ENCODE measurements at places on chromosomes 16 and 17. TPM values are rescaled to one million over a fixed set of nuclear protein-coding genes. Genes with fewer than 3 reads are reported as not detected.

DNA sequence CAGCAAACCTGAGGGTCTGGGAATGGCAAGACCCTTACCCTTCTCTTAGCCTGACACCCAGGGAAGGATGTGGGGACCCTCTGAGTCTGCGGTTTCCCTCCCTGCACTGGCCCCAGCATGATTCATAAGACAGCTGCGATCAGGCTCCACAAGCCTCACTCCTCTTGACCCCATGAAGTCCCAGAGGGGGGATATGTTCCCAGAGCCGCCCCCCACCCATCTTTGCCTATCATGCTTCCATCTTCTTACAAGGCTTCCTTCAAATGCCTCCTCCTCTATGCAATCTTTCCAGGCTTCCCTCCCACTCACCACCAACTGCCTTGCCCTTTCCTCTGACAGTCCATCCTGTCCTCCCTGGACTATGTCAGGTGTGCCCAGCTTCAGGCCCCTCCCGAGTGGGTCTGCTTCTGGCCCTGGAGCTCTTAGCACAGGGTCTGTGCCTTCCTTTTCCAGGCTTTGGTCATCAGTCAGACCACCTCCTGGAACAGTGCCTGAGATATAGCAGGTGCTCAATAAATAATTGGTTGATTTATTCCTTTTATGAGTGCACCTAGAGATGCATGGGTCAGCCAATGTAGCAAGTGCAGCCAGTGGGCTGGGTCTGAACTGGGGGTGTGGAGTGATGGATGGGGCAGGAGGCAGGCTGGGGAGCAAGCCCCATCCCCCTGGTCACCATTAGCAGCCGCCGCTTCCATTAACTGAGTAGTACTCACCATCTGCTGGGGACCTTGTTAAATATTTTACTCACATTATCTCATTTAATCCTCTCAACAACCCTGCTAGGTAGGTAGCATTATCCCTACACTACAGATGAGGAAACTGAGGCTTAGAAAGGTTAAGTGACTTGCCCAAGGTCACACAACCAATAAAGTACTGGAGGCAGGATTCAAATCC, 8.4 kb downstream of the DLX3 start:
- no peaks in the 10 kb centered on the region for H3K27me3 ChIP-seq
- no peak overlapping the region for H3K27ac ChIP-seq
- H3K4me3 ChIP-seq: no peak overlapping the region
- no peaks in the 10 kb centered on the region for H3K4me1 ChIP-seq
- no peaks in the 10 kb centered on the region for H3K36me3 ChIP-seq
- no peak for DNase-seq

Gene ARHGAP27
- 159 TPM for total RNA-seq

Gene SPEM3
- not detected for total RNA-seq

DNA sequence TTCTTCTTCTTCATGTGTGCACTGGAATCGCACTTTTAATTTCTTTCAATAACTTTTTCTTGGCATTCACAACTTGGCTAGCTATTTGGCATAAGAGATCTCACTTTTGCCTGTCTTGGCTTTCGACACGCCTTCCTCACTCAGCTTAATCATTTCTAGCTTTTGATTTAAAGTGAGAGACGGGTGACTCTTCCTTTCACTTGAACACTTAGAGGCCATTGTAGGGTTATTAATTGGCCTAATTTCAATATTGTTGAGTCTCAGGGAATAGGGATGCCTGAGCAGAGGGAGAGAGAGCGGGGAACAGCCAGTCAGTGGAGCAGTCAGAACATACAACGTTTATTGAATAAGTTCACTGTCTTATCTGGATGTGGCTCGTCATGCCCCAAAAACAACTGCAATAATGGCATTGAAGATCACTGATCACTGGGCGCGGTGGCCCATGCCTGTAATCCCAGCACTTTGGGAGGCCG, 200.3 kb downstream of the SEC14L1 start:
- no peaks in the 10 kb centered on the region for H3K27me3 ChIP-seq
- no peak for DNase-seq
- H3K4me1 ChIP-seq: peaks cover 24% of the 10 kb centered on the region
- H3K36me3 ChIP-seq: no peaks in the 10 kb centered on the region

Gene SPATA22
- total RNA-seq: not detected

DNA sequence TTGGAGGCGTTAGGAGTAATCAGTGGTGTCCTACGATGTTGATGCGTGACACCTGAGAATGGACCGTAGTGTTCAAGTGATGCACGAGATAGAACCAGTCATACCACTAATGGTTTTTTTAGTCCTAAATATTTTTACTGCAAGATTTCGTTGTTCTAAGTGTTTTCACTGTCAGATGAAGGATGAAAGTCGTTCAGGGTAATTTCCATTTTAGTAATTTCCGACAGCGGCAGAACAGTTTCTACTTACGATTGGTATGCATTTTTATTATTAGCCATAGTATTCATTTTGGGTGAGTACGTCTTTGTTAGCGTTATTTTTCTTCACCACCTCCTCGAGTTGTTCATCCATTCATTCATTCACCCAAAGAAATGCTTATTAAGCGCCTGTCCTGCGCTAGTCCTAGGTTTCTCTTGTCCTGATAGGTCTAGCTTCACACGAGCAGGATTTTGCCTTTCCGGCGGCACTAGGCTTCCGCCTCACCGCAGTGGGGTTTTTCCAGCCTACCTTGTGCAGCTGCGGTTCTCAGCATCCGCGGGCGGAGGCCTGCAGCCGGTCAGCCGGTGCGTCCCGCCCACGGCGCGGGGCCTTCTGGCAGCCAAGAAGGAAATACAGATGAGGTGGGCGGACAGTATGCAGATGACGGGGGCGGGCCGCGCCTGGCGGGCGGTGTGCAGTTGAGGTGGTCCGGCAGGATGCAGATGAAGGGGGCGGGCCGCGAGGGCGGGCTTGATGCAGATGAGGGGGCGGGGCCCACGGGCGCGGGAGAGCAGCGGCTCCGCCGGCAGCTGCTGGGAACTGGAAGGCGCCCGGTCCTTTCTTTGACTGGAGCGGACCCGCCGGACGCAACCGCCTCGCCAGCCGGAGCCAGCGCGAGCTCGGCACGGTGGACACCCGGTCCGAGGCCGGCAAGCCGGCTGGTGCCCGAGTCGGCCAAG, 146.4 kb downstream of the SPECC1 start:
- DNase-seq: peak; percentile 99
- H3K4me3 ChIP-seq: peak overlapping the region; percentile 76
- no peaks in the 10 kb centered on the region for H3K36me3 ChIP-seq
- peaks cover 27% of the 10 kb centered on the region for H3K4me1 ChIP-seq
- H3K27ac ChIP-seq: peak overlapping the region; percentile 56
- no peaks in the 10 kb centered on the region for H3K27me3 ChIP-seq

Gene MT1M
- total RNA-seq: not detected

- DNase-seq: no peak
- H3K27me3 ChIP-seq: peaks cover 67% of the 10 kb centered on the region
- no peaks in the 10 kb centered on the region for H3K36me3 ChIP-seq
- H3K4me1 ChIP-seq: peaks cover 69% of the 10 kb centered on the region
- no peak overlapping the region for H3K27ac ChIP-seq
Observed at GRCh38 chr17:42675965-42676423, 800 bp downstream of the PLEKHH3 start.

Gene ERI2
- total RNA-seq: 4.9 TPM

- no peaks in the 10 kb centered on the region for H3K36me3 ChIP-seq
- H3K27me3 ChIP-seq: no peaks in the 10 kb centered on the region
- DNase-seq: no peak
- no peaks in the 10 kb centered on the region for H3K4me1 ChIP-seq
- no peak overlapping the region for H3K27ac ChIP-seq
- no peak overlapping the region for H3K4me3 ChIP-seq
Observed at GRCh38 chr17:28536532-28537218, 15.7 kb downstream of the UNC119 start.

GRCh38 chr16:88482630-88483391, 29.7 kb downstream of the ZFPM1 start:
- peaks cover 6% of the 10 kb centered on the region for H3K36me3 ChIP-seq
- H3K4me1 ChIP-seq: peaks cover 28% of the 10 kb centered on the region
- no peak overlapping the region for H3K27ac ChIP-seq
- H3K27me3 ChIP-seq: no peaks in the 10 kb centered on the region
- no peak for DNase-seq
- H3K4me3 ChIP-seq: no peak overlapping the region

DNA sequence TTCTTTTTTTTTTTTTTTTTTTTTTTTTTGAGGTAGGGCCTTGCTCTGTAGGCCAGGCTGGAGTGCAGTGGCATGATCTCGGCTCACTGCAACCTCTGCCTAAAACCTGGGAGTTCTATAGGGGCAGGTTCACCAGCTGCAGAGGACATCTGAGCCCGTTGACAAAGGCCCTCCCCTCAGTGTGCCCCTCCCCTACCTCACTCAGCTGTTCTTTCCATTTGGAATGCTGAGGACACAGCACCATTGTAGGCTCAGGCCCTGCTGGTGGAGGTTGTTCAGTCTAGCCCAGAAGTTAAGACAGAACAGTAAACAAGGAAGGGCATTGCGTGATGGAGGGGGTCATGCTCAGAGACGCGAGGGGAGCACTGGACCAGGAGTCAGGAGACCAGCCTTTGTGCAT, 21.8 kb upstream of the KIF19 start:
- peaks cover 7% of the 10 kb centered on the region for H3K27me3 ChIP-seq
- DNase-seq: no peak
- no peaks in the 10 kb centered on the region for H3K4me1 ChIP-seq
- no peak overlapping the region for H3K27ac ChIP-seq

Gene ZNF768
- total RNA-seq: 36.5 TPM

- DNase-seq: no peak
- no peak overlapping the region for H3K4me3 ChIP-seq
- H3K4me1 ChIP-seq: no peaks in the 10 kb centered on the region
- H3K36me3 ChIP-seq: no peaks in the 10 kb centered on the region
- H3K27me3 ChIP-seq: no peaks in the 10 kb centered on the region
Observed at GRCh38 chr17:36632916-36633771, 31.8 kb downstream of the MRM1 start.

- peaks cover 59% of the 10 kb centered on the region for H3K27me3 ChIP-seq
- H3K4me1 ChIP-seq: peaks cover 24% of the 10 kb centered on the region
- DNase-seq: no peak
- H3K36me3 ChIP-seq: no peaks in the 10 kb centered on the region
- no peak overlapping the region for H3K4me3 ChIP-seq
Observed at GRCh38 chr17:74856112-74856511, 3.6 kb downstream of the GRIN2C start.

GRCh38 chr17:66727634-66728570, 107.0 kb upstream of the CACNG5 start:
- H3K4me1 ChIP-seq: no peaks in the 10 kb centered on the region
- no peaks in the 10 kb centered on the region for H3K27me3 ChIP-seq
- H3K4me3 ChIP-seq: no peak overlapping the region
- peak; percentile 9 for DNase-seq
- H3K27ac ChIP-seq: no peak overlapping the region

- DNase-seq: no peak
- H3K27ac ChIP-seq: no peak overlapping the region
- H3K27me3 ChIP-seq: no peaks in the 10 kb centered on the region
- H3K4me1 ChIP-seq: no peaks in the 10 kb centered on the region
- no peak overlapping the region for H3K4me3 ChIP-seq
Observed at GRCh38 chr16:55357241-55357640, 33.2 kb downstream of the IRX6 start.

DNA sequence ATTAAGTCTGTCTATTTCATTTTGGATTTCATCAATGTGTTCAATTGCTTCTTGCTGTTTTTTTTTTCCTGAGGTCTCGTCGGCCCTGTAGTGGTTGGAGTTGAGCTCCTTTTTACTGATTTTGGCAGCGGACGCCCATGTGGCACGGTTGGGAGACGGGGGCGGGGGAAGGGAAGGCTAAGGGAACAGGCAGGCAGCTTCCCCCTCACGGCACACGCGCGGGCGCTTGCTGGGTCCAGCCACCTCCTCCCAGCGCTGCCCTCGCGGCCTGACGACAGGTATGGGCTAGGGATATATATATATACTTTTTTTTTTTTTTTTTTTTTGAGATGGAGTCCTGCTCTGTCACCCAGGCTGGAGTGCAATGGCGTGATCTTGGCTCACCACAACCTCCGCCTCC, 11.4 kb downstream of the HSF5 start:
- H3K27ac ChIP-seq: no peak overlapping the region
- no peaks in the 10 kb centered on the region for H3K4me1 ChIP-seq
- no peaks in the 10 kb centered on the region for H3K27me3 ChIP-seq
- peaks cover 1% of the 10 kb centered on the region for H3K36me3 ChIP-seq

All from B cell (primary cell).